GM19239 (cell line): ENCODE measurements at places on chromosomes 6 and 20.

DNA sequence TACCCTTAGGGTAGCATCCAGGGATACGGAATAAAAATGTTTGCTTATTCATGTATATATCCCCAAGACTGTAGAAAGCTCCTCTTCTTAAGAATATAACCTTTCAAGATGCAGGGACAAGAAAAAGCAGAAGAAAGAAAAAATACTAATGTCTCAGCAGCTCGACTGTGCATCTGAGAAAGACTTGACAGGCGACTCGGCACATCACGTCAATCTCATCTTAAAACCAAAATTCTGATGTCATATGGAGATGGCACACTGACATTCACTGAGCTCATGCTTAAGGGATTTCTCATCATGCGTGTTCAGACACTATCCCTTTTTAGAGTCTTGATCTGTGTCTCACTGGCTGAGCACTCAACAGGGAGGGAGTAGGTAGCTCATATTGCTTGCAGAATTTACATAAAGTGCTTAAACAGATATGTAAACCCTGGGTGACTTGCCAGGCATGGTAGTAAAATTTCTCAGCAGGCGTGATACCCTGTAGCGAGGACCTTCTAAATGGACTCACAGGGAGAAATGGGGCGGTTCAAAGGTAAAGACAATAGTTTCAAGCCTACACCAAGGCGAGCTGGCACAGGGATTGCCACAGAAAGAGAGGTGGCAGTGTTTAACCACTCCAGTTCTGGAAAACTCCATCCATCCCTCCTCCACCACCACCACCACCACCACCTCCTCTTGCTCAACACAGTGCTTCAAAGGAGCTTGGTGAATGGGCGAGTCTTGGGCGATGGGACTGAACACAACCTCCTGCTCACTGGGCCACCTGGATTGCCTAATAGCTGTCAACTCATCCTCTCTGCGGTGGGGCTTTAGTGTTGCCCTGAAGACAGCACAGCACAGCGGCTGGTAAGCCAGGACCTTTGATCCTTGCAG, 330.5 kb downstream of the TFAP2A start:
- no peak for DNase-seq

GRCh38 chr20:26216025-26216424, 519.4 kb upstream of the ZNF337 start:
- DNase-seq = no peak

- DNase-seq = no peak
Observed at GRCh38 chr6:78611886-78612480, 255.4 kb upstream of the IRAK1BP1 start.

DNA sequence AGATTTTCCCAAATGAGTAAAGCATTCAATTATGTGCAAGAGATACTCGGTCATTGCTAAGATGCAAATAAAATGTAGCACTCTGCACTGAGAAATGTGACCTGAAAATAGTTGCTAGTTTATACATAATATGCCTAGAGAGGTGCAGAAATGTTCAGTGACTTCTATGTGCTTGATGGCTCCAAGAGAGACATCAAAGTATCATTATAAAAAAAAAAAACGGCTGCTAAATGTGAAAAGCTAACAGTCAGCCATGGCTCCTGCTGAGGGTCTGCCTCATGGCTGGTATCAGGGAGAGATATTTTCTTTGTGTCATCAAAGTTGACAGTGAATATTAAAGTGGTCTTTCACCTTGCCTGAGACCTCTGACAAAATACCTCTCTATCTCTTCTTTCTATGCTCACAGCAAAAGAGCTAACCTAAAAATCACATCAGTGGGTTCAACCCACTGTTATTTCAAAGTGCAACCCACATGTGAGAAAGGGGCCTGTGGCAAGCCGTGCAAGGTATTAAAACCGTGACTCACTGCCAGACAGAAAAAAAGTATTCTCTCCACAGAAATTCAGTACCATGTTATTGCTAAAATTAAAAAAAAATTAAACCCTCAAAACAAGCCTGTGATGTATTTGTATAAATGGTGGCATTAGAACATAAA, 259.0 kb downstream of the HIVEP2 start:
- DNase-seq = no peak

DNA sequence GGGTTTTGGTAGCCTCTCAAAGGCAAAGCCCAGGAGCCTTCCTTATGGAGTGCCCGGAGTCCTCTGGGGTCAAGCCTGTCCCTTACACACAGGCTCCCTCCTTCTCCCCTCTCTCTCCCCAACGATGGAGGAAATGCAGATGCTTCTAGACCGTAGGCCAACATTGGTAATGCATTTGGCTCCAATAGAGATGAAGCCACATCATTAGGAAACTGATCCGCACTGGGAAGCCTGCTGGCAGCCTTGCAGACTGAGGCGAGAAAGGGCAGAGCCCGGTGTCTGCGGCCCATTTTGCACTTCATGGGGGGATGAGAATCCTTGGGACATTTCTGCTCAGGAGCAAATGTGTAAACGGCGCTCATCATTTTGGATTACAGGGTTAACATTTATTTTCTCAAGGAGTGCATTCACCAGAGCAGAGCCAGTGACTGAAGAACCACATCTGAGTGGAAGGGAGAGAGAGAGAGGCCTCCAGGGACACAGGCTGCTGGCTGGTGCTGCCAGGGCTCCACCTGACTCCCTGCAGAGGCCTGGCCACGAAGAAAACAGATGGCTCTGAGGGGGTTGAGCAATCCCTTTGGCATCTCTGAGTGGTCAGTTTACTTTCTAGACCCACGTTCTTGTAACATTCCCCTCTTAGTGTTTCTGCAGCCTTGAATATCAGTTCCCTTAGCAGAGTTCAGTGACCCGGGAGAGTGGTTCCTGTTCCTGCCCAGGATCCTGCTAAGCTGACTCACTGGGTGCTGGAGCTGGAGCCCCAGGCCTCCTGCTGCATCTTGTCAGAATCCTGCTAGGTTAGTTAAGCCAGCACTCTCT, 4.4 kb upstream of the CST3 start:
- DNase-seq = no peak

DNA sequence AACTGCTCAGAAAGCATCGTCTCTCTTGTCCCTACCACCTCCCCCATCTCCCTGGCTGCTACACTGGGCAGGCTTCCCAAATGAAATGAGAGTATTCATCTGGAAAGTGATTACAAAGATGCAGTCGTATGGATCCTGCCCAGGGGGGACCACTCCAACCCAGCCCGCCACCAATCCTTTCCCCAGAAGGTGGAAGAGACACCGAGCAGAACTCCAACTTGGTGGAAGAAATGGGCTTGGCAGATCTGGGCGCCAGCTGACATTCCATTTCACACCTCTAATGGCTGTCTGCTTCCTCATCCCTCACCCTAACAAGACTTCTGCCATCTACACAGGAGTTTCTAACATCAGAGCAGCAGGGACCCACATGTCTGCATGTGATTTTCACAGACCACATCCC, 12.7 kb downstream of the PKHD1 start:
- DNase-seq = no peak

GRCh38 chr20:5504061-5504739, 187.4 kb upstream of the PROKR2 start:
- peak; percentile 39 for DNase-seq

- DNase-seq = no peak
Observed at GRCh38 chr6:82385961-82386360, 22.3 kb downstream of the TPBG start.

DNA sequence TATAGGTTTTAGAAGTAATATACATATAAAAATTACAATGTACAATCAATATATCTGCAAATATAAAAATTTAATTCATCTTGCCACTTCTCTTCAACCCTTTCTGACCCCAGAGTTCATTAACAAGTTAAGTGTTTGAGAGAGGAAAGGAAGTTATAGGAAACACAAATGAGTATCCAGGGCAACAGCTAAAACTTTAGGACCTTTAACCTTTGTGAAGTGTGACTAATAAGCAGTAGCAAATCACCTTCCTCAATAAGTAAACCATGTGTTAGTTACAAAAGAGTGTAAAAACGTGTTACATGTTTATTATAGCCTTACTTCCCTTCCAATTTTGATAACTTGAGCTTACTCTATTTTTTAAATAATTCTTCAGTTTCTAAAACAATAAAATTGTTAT, 73.4 kb upstream of the SIM1 start:
- no peak for DNase-seq

DNA sequence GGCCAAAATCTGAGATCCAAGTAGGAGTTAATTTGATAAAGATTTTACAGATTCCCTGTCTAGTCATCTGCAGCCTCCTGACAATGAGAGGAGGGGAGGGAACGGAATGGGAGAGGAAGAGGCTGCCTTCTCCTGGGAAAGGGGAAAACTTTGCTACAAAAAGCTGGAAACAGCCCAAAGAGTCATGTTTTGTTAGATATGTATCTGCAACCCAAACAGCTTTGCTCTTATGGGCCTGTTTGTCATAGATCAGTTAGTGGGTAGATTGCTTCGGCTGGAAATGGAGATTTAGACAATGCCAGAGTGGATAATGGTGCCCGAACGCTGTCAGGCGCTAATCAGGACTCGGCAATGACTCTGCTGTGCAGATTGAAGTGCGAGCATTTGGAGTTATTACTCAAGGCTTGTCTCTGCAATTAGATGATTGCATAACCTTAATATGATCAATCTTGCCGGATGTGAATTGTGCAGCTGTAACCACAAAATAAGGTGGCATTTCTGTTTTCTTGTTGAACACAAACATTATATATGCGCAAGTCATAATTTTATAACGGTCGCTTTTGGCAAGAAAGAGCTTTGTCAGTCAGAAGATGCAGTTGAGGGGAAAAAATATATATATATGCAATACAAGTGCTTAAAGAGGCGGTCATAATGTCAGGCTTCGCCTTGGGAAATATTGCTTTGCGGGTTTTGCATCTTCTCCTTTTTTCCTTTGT, 92.4 kb upstream of the MAFB start:
- DNase-seq = no peak

DNA sequence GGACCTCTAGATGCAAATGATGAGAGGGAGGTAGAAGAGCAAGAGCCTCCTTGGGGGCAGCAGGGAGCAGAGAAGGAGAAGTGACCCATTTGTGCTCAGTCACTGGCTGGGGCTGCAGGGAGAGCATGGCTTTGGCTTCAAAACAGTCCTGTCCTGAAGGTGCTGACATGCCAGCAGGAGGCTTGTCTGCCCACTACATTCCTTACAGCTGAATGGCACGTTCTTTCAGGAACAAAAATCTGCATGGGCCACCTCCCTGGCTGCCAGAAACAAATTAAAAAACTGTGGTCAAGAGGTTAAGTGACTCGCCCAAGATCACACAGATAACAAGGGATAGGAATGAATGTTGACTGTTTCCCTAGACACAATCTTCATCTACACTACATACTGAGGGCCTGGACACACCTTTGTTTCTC, 188.8 kb downstream of the HIVEP2 start:
- no peak for DNase-seq

- no peak for DNase-seq
Observed at GRCh38 chr6:37483252-37483901, 16.3 kb downstream of the CCDC167 start.

DNA sequence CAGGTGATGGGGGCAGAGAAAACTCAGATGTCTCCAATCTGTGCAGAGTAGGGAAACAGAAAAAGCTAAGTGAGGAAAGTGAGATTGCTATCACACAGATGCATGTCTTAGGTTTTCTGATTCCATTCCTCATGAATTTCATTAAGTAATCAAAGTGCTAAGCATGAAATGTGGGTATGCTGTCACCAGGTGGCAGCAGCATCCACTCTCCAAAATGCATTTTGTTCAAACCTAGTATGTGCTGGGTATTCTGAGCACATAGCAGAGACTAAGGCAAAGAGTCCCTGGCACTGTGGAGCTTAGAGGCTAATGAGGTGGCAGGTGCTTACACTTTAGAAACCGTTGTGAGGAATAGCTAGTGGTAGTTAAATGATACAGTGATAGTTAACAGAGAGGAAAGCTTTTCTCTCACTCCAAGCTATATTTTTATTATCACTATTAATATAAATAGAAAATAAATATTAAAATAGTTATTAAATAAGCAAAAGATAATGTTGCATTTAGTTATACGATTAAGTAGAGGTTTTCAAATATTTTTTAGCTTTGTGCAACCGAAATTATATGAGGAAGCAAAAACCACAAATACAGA, 179.5 kb downstream of the CDH26 start:
- no peak for DNase-seq

DNA sequence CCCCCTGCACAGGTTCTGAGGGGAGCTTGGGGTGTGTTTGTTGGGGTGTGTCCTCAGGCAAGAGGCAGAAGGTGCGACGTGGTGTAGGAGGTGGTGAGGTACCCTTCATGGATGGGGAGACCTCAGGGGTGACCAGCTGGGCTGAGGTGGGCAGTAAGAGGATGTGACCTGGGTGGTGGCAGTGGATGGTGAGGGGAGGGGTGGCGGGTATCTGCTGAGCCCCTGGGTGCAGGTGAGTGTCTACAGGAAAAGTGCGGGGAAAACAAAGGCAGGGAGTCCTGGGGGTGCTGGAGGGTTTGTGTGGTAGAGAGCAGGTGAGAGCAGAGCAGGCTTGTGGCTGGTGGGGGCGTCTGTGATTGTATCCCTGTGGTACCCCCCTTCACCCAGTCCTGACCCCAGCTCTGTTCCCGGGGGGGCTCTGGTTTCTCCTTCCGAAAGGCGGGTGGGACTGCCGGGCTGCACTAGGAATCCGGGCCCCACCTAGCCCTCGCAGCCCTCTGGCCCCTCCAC, 631 bp downstream of the RAET1L start:
- no peak for DNase-seq
